ENCODE measurements at places on chromosomes 12 and 14.
A peak's percentile ranks its signal among the peaks of the same experiment; 100 is the strongest.

DNA sequence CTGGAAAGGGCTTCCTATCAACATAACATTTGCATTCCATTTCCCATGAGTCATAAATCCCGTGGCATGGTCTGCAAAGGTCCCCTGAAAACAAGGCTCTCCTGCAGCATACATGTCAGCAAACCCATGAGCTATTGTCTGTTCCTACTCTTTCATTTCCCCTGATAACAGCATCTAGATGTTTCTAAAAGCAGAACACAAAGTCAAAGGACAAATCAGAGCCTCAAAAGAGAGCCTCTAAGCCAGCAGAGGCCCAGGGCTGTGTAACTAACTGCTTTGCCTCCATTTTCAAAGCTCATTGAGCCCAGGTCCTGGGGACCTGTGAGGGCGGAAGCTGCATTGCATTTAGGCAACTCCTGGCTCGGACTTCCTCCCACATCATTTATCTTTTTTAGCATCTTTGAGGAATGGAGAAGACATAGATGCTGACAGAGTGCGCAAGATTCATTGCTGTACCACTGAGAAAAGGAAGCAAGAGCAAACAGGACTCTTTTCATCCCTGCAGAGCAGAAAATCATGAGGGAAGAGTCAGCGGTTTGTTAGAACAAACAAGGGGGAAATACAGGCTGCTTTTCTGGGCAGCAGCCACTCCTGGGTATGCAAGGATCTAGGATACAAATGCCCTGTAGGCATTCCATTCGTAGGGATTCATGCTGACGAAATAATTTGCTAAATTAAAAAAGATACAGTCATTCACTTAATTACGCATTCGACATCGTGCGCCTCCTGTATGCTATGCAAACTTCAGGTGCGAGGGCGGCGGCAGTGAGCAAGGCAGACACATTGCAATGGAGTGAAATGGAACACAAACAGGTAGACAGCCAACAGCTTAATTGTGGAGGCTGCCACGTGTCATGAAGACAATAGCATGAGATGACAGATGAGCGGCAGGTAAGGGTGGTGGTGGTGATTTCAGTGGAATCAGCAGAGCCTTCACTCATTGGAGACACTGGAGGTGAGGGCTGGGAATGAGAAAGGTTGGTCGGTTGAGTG lies 131.0 kb downstream of the TMEM132D start:
- no peak for DNase-seq

- no peak for DNase-seq
Observed at GRCh38 chr12:7602277-7602676, 63.4 kb downstream of the APOBEC1 start.

DNA sequence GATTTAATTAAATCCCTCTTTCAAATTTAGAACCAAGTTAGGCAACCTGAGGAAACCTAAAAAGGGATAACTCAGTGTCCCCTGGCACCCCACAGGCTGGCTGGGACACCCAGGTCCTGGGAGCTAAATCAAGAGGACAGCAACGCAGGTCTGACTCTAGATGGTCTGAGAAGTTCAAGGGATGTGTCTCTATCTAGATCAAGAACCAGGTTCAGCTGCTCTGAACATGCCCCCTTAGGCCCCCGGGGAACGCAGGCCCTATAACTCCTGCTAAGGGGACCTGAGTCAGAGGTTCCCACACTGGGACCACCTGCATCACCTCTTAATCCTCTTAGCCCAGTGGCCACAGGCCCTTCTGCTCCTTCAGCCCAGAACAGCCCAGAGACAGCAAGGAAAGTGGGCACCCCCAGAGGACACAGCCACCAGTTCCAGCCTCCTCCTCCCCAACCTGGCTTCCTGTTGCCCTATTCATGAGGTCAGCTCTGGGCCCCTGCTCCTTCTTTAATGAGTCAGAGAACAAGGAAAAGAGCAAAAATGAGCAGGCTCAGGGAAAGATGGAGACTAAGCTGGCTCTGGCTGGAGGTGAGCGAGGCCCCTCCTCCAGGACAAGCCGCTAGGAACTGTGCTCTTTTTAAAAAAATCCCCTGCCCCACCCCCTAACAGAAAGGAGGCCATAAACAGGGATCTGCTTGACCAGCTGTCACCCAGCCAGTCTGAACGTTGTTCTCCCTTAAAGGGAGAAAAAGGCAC lies 10.8 kb downstream of the PITPNM2 start:
- DNase-seq, result no peak

DNA sequence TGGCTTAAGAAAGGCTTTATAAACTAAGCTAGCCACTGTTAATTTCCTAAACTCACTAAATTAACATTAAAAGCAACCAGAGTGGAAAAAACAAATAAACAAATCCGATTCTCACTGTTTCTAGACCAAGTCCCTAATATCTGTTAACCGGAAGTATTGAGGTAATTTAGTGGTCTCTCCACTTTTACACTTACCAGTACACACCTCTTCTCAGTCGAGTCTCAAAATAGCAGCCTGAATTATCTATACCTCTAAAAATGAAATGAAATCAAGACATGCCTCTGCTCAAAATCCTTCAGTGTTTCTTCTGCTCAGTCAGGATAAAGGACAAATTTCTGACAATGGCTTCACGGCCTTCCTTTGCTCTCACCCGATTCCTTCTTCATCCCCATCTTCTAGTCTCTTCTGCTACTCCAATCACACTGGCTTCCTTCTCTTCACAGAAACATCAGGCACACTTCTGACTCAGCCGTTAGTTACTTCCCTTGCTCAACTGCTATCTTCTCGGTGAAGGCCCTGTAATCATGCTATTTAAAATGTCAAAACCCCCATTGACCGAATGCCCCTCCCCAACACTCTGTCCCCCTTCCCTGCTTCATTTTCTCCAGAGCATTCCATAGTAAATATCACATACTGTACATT lies 161.3 kb downstream of the KITLG start:
- no peak for DNase-seq

GRCh38 chr14:92209141-92209540 lies 87.4 kb downstream of the CPSF2 start:
- DNase-seq, result no peak

GRCh38 chr12:76519538-76519937 lies 40.0 kb downstream of the OSBPL8 start:
- no peak for DNase-seq

- peak; percentile 84 for DNase-seq
Observed at GRCh38 chr12:107027636-107028053, 40.7 kb upstream of the MTERF2 start.

GRCh38 chr12:120994589-120995337 lies 16.4 kb downstream of the HNF1A start:
- DNase-seq, result no peak

- no peak for DNase-seq
Observed at GRCh38 chr14:61090432-61091216, 109.6 kb downstream of the SLC38A6 start.

DNA sequence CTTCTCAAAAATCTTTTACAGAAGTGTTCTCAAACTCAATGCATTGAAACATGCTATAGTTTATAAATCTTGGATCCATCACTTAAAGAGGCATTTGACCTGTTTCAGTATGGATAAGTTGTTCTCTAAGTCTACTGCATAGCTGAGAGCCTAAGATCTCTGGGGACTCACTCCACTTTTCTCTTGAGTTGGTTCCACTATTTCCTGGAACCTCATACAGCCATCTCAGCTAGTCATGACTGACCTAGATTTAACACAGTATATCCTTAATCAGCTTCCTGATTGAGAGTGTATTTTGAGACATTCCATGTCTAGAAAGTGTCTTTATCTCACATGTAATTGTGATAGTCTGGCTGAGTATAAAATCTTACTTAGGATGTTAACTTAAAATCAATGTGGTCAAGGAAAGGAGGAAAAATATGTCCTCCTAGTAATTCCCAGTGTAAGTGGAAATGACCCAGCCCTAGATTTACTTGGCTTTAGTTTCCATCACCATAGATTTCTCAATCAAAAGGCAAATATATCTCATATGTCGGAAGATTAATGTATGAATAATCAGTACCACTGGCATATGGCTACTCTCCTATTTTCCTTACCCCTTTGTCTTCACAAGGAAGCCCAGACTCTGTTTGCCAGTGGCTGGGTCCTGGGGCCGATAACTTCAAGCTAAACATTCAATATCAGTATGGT lies 61.9 kb downstream of the KICS2 start:
- DNase-seq, result no peak
